ENCODE measurements at places on chromosomes 11 and 22.

DNA sequence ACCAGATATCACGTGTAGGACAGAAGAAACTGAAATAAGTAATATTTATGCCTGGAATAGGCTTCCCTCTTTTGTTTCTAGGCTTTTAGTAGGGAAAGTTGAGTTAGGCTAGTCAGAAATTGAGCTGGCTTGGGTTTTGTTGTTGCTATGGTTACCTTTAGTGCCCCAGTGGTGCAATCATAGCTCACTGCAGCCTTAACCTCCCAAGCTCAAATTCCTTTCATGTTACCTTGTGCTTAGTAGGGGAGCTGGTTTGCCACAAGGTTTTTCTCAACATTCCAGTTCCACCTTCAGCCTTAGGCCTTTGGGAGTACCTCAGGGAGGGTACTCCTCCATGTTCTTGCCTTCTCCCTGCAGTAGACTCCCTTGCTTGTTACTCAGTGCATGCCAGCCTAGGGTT is 69.1 kb upstream of the SUSD2 start:
- DNase-seq = no peak

- no peak for DNase-seq
These were observed 718.8 kb upstream of the ARHGAP42 start for GRCh38 chr11:99968336-99968735.

GRCh38 chr11:83153764-83154163 is 3.2 kb upstream of the PCF11 start:
- no peak for DNase-seq

DNA sequence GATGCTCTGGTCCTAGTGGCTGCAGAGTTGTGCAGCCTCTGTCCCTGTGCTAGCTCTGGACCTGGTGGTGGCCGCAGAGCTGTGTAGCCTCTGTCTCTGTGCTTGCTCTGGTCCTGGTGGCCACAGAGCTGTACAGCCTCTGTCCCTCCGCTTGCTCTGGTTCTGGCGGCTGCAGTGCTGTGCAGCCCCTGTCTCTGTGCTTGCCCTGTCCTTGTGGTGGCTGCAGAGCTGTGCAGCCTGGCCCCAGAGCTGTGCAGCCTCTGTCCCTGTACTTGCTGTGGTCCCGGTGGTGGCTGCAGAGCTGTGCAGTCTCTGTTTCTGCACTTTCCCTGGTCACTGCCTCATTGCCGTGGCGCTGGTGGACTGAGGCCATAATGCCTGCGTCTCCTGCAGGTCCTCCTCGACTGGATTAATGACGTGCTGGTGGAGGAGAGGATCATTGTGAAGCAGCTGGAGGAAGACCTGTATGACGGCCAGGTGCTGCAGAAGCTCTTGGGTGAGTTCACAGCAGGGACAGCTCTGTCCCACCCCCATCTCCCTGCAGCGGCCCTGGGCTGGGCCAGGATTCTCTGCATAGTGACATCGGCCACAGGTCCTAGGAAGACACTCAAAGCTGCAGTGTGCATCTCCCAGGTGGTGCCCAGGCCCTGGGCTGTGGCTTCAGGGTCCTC is 61.9 kb upstream of the PARVG start:
- DNase-seq = no peak

DNA sequence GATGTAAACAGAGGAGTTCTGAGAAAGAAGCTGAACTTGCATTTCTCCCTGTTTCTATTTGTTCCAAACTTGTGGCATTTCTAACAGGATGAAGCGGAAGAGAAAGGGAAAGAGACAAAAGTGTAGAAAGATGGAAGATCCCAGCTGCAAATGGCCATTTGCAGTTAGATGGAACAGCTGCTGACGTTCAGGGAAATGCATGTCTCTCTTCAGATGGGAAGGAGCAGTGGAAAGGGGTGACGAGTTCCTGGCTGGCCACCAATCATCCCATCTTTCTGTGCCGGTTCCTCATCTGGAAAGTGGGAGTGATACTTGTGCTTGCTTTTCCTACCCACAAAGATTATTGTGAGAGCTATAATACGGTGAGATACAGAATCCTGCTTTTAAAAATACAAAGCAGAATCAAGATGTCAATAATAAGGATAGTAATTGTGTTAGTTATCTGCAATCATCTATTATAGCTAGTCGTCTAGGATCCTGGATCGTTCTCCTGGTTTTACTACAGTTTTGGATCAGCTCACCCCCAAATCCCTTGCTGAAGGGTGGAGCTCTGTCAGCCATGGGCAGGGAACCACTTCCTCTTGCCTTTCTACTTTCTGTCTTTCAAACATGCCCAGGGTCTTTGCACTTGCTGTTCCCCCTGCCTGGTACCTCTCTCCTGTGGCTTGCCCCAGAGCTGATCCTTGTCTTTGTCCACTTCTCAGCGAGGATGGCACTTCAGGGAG is 1.2 kb upstream of the TIMP3 start:
- no peak for DNase-seq

GRCh38 chr22:37508431-37508992 is 10.7 kb downstream of the CARD10 start:
- no peak for DNase-seq

GRCh38 chr11:129503646-129504045 is 128.0 kb downstream of the BARX2 start:
- DNase-seq = no peak

- no peak for DNase-seq
These were observed 43.0 kb downstream of the CECR2 start for GRCh38 chr22:17412232-17412631.

- no peak for DNase-seq
These were observed 24.1 kb downstream of the FDX1 start for GRCh38 chr11:110453684-110454354.

DNA sequence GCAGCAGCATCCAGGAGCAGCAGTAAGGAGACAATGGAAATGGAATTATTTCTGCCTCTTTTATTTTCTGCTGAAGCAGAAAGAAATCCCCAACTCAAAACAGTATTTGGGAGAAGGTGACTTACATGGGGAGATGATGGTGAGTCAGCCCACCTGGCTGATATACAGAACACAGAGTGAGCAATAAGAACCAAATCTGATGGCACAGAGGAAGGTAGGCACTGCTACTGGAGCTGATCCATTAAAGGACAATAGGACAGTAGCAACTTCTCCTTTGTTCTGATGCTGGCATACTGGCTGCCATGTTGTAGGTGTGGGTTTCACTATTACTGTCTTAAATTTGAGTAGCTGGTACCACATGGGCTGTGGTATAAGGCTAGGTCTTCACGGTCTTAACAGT is 45.2 kb downstream of the CLPB start:
- no peak for DNase-seq

DNA sequence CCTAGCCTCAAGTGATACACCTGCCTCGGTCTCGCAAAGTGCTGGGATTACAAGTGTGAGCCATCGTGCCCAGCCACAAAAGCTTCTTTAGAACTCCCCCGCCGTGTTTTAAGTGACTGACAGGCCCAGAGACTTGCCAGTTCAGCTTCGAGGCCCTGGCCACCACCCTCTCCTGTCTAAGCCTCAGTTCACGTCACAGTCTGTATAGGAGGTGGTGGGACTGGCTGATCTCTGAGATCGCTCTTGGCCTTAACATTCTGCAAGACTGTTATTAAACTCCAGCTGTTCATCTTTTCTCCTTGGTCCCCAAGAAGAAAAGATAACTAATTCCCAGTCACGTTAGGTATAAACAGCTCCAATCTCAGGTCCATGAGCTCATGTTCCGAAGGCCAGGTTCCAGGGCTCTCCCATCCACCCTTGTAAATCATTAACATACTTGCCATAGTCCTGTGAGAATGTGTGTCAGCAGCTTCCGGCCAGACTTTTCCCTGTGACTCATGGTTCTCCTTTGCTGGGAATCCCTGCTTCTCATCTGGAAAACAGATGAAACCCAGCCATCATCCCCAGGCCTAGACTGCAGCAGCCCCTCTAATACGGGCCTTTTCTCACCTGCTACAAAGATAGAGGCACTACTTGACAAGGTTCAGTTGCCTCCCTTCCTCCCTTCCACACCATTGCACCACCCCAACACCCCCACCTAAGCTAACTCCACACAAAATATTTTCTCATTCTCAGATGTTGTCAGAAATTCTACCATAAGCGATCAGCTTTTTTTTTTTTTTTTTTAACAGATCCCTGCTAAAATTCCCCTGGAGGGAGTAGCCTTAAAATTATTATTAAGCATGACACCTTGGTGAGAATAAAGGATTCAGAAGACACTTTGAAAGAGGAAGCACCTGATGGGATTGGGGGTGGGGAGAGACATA is 5.6 kb upstream of the KIAA0930 start:
- DNase-seq = peak; percentile 70

DNA sequence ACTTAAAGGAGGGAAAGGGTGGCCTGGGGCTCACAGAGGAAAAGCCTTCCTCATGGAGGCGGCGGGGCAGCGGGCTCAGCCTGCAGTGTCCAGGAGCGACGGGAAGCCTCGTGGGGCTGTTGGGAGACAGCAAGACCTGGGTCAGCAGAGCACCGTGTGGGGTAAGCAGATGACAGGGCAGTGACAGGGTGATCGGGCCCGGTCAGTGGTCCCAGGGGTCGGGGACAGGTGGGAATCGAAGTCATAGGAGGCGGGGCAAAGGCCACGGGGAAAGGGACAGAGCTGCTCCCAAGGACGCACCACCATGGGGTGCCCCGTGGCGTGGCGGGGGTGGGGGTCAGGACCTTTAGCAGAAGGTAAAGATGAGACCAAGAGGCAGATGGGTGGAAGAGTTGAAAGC is 49.8 kb downstream of the CDKN1C start:
- no peak for DNase-seq

DNA sequence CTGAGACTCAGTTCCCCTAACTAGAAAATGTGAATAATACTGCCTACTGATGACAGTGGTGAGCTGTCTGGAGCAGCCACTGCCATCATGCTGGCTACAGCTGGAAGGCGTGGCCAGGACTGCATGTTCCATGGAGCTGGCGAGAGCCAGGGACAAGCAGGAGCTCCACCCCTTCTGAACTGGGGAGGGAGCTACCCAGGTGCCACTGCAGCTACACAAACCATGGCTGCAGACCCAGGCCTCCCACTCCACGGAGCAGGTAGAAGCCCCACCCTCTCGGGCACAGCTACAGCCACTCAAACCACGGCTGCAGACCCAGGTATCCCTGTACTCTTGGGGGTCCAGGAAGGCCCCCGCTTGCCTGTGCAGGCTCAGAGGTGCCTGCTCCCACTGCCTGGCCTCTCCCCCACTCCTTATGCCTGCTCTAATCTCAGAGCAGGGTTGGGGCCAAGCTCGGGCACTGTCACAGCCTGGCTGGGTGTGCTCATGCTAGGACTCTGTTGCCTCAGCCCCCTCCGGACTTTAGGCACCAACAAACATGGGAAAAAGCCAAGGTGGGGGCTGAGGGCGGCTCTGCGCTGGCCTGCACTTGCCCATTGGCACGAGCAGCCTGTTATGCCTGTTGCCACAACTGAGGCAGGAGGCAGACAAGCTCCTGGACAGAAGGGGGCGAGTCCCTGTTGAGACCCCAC is 51.7 kb downstream of the RAB30 start:
- DNase-seq = no peak

DNA sequence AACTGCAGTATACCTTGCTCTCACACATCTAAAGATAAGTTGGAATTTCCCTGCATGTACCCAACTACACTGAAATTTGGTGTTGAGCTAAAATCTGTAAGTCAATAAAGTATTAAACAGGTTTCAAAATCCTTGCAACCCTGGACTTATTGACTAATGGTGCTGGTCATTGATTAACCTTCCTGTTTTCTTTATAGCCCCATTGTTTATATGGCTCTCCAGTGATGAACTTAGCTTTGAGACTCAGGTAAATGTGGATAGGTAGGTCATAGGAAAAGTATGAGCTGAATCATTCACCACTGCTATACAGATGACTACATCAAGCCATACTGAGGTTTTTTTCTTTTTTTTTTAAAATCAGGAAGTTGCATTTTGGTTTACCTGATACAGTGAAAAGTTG is 132.7 kb downstream of the FAT3 start:
- no peak for DNase-seq

- no peak for DNase-seq
These were observed 1.9 kb upstream of the OR6Q1 start for GRCh38 chr11:58028687-58029411.

DNA sequence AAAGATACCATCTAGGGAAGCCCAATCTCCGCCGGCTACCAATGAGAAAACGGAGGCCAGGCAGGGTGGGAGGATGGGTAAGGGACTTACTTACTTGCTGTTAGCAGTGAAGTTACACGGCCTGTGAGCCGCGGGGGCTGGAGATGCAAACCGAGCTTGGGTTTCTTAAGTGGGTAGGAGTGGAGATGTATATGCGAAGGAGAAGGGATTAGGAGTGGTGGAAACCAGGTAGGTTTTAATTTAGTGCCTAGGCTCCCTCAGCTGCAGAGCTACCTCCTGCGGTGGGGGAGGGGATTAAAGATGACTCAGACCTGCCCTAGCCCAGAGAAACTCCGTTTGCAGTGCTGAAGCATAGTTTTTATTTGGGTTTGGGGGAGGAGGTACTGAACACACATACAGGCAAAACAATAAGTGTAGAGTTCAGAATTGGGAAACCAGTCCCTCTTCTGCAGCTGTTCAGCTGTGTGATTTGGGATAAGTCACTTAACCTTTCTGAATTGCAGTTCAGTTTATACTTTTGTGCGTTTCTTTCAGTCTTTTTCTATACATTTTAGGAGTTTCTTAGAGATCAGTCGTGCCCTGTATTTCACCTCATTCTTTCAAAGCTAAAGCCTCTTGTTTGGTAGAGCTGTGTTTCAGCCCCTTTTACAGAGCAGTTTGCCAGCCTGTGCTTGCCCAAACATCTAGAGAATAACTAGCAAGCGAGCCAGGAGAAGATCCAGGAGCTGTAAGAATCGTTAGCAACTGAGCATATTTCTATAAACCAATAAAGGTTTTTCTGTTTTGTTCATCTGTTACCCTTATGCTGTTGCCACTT is 596 bp upstream of the TNRC6B start:
- DNase-seq = peak; percentile 89

GRCh38 chr11:124195189-124195734 is 12.1 kb downstream of the OR10D3 start:
- DNase-seq = peak; percentile 80

DNA sequence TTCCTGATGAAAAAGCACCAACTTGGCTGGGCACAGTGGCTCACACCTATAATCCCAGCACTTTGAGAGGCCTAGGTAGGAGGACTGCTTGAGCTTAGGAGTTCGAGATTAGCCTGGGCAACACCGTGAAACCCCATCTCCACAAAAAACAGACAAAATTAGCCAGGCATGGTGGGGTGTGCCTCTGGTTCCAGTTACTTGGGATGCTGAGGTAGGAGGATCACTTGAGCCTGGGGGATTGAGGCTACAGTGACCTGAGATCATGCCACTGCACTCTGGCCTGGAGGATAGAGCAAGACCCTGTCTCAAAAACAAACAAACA is 3.0 kb downstream of the HPS4 start:
- no peak for DNase-seq

GRCh38 chr11:46339816-46340215 is 7.4 kb upstream of the DGKZ start:
- DNase-seq = peak; percentile 71
